OCI-LY7 (cell line): ENCODE measurements at places on chromosomes 16 and 17.
A peak's percentile ranks its signal among the peaks of the same experiment; 100 is the strongest.

- no peak for DNase-seq
Measured at GRCh38 chr16:68083239-68083781, 1.9 kb upstream of the NFATC3 start.

DNA sequence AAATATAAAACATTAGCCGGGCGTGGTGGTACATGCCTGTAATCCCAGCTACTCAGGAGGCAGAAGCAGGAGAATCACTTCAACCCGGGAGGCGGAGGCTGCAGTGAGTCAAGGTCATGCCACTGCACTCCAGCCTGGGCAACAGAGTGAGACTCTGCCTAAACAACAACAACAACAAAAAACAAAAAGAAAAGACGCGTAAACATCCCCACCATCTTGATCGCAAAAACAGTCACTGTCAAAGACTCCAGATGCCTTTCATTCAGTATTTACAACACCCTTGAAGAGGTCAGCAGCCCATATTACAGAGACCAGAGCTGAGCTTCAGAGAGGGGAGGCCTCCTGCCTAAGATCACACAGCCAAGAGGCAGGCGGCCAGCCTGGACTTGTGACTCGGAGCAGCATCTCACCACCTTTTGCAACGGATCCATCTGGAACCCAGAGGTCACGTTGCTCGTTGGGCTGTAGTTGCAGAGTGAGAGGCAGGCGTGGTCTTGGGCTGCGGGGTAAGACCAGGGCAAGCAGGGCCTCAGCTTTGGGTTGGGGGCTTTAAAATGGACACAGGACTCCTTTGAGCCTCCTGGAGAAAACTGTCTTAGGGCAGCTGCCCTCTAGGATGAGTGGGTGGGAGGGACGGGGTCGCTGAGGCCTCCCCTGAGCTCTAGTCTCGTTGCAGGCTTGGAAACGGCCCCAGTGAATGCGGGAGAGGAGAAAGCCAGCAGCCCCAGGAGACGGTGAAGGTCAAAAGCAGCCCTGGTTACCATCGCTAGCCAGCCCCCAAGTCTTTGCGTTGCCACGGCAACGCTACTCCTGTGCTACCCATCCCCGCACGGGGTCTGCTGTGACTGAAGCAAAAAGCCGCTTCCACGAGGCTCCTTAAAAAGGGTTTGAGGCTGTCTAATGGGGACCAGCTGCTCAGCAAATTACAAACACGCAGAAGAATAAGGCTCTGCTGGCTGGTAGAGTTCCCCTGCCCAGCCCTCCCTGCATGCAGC is 26.1 kb downstream of the LGALS3BP start:
- DNase-seq, result no peak

GRCh38 chr16:81996664-81997509 is 14.4 kb downstream of the SDR42E1 start:
- DNase-seq, result peak; percentile 18

GRCh38 chr17:63232565-63233310 is 213.4 kb downstream of the CYB561 start:
- DNase-seq, result peak; percentile 4

- DNase-seq, result no peak
Measured at GRCh38 chr16:15509051-15509592, 74.7 kb downstream of the BMERB1 start.

DNA sequence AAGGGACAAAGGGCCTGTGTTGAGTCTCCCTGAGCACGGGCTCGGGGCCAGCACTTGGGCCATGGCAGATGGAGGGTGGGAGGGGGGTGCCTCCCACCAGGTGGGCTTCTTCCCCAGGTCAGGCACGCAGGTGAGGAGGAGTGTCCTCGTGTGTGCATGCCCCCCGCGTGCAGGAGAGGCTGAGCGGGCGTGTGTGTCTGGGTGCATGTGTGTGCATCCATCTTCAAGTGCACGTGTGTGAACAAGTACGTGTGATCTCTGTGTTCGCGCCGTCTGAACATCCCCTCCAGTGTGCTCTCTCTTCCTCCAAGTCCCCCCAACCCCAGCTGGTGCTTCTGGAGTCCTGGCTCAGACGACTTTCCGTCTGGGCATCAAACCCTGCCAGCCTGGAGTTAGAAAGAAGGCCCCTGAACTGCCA is 2.7 kb upstream of the ZG16B start:
- DNase-seq, result no peak

DNA sequence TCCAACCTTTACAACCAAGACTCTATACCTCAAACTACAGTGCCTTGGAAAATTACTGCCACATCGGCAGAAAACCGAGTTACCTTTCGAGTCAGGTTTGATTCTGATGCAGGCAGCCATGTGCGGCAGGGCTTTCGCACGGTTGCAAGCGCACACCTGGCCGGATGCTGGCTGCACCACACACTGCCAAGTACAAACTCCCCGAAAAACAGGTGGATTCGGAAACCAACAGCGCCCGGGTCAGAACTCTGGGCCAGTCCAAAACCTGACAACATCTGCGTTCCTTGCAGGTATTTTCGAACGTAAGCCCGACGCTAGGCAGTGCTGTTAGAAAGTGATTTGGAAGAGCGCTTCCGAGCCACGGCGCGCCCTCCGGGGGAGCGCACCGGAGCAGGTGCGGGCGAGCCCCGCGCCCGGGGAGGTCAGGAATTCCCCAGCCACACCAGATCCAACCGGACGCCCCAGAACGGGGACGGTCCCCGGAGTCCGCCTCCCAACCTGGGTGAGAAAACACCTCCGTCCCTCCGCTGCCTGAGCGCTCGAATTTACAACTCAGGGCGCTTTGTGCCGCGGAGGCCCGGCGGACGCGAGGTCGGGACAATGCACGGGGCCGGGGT is 1.2 kb downstream of the USP7 start:
- DNase-seq, result peak; percentile 94

GRCh38 chr17:48579471-48579759 is 1.3 kb upstream of the HOXB4 start:
- no peak for DNase-seq

- no peak for DNase-seq
Measured at GRCh38 chr16:56387396-56387795, 37.9 kb downstream of the AMFR start.

DNA sequence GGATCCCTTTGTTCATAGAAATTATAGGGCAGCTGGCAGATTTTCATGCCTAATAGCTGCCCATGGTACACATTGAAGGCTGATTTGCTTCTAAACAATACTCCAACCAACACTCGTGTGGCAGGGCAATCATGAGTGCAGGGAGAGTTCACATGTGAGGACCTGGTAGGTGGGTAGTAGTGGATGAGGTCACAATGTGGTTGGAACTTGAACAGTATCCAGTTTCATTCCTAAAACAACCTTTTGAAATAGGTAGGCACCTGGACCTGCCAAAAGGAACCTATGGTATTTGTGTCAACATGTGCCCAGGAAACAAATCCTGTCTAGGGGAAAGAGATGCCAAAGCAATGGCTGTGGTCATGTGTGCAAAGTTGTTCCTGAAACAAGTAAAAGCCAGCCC is 32.8 kb downstream of the CCL4 start:
- DNase-seq, result no peak

GRCh38 chr16:57904101-57904500 is 66.8 kb downstream of the CNGB1 start:
- DNase-seq, result no peak

GRCh38 chr16:51949282-51949681 is 597.7 kb downstream of the TOX3 start:
- no peak for DNase-seq

DNA sequence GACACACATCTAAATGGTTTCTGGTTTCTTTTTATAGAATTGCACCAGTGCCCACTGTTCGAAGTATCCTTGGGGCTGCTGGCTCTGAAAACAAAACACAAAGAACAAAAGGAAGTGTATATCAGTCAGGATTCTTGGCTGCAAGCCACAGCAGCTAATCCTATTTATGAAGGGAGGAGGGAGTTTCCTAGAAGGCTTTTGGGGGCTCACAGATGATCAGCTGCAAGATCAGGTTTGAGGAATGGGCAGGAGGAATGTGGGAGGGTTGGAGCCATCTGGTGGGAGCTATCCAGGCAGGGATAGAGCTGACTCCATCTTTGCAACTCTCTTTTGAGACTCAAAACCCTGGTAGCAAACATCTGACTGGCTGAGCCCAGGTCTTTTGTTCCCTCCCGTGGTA is 118.3 kb upstream of the EEF2KMT start:
- DNase-seq, result no peak

- DNase-seq, result no peak
Measured at GRCh38 chr17:2354311-2354710, 17.0 kb downstream of the SGSM2 start.

- DNase-seq, result no peak
Measured at GRCh38 chr17:36474571-36474970, 11.9 kb upstream of the ZNHIT3 start.

DNA sequence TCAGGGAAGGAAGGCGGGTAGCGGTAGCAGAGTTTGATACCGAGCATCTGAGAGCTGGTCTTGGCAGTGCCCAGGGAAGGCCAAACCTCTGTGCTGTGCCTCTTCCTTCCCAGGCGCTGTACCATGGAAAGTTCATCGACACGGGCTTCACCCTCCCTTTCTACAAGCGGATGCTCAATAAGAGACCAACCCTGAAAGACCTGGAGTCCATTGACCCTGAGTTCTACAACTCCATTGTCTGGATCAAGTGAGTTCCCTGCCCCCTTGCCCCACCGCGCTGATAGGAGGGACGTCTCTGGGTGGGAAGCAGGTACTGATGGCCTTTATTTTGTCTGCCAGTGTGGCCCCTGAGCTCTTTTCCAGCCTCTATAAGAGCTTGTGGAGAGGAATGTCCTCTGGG is 15.4 kb upstream of the CLEC18A start:
- no peak for DNase-seq

DNA sequence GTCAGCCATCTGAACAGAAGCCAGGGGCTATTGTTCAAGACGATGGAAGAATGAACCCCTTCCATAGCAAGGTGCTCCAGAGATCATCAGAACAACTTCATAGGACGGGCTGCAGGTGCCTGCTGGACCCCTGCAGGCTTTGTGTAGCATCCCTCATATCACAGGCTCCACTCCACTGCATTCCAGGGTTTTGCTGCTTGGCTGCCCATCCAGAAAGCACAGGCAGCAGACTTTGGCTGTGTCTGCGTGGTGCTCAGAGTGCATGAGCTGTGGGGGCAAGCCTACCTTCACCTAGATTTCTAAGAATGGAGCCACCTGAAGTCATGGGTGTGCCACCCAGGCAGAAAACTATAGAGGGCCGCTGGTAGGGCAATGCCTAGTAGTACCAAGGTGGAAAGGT is 93.9 kb upstream of the NLRP1 start:
- no peak for DNase-seq

GRCh38 chr17:83110735-83111134 is 31.3 kb downstream of the METRNL start:
- DNase-seq, result no peak

DNA sequence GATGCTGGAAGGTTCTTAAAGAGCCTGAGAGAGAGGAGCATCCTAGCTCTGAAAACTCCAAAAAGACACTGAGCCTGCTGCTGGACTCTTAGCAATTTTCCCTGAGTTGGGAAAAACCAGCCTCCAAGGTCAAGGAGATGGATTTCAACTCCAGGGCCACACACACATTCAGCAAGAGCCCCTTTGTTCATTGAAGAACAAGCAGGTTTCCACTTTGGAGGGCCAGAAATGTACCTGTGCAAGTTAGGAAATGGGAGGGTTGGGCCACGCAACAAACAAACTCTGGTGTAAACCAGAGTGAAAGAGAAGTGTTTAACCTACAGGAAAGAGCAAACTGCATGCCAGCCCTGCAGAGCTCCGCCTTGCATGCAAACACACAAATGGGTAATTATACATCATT is 264.8 kb upstream of the RPL38 start:
- no peak for DNase-seq

DNA sequence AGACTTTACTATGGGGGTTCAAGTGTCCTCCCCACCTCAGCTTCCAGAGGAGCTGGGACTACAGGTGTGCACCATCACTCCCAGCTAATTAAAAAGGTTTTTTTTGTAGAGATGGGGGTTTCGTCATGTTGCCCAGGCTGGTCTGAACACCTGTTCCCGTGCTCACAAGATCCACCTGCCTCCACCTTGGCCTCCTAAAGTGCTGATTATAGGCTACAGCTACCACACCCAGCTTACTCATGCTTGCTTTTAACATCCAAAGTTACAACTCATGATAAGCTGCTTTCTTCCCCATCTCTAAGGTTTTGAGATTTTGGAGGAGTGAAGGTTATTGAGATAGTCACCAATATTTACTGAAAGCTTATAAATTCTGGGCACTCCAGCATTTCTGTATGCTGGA is 2.6 kb downstream of the NUP88 start:
- no peak for DNase-seq
